ENCODE measurements at places on chromosomes 11 and 22.

DNA sequence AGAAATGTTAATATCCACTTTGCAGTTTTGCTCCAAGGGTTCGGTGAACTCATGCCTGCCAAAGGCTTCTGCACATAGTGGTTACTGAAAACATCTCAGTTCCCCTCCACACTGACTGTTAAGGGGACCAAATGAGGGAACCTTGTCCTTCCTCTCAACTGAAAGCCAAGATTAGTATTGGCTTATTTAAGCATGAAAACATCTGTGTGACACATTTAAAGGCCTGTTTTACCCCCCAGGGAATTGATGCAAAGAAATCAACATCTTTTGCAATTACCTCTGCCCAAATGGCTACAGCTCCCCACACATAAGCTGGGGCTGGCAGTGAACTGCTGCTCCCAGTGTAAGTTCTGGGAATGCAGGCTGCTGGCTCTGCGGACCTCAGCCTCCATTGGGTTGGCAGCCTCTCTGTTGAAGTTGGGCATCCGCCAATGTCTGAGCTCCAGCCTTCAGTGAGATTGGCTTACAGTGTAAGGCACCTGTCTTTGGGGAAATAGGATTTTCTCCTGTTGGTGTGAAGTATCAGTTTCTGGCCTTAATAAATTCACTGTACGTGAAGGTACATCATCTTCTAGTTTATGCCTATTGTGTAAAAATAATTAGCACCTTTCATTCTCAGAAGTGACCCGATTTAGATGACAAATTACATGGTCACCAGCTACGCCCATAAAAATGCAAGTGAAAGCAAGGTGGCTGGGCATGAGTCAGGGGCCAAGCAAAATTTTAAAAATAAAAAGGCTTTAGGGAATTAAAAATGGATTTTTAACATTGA is 213.4 kb upstream of the SYN3 start:
- no peak for DNase-seq

DNA sequence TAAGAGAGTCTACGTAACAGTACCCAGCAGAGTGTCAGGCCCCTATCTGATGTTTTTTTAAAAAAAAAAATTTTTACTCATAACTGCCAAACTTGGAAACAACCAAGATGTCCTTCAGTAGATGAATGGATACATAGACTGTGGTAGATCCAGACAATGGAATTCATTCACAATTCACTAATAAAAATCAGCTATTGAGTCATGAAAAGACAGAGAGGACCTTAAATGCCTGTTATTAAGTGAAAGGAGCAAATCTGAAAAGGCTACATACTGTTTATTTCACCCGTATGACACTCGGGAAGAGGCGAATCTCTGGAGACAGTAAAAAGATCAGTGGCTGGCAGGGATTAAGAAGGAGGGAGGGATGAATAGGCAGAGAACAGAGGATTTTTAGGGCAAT is 541.4 kb upstream of the TENM4 start:
- DNase-seq: no peak

GRCh38 chr11:72834905-72835304 is 20.7 kb downstream of the ATG16L2 start:
- DNase-seq: no peak

DNA sequence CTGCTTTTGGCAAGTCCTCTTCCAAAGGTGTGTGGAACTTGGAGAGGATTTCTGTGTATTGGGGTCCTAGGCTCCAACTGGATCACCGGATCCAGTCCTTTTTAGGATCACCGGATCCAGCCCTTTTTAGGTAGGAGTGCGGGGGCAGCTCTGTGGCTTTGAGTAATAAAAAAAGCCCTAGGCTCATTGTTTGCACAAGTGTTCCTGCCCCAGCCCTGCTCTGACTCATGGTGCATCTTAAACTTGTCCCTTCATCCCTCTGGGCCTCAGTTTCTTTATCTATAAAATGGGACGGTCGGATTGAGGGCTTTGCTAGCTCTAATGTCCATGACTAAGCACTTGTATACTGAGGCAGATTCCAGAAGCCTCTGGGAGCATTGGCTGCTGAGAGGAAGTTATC is 22.7 kb upstream of the CD44 start:
- DNase-seq: no peak

DNA sequence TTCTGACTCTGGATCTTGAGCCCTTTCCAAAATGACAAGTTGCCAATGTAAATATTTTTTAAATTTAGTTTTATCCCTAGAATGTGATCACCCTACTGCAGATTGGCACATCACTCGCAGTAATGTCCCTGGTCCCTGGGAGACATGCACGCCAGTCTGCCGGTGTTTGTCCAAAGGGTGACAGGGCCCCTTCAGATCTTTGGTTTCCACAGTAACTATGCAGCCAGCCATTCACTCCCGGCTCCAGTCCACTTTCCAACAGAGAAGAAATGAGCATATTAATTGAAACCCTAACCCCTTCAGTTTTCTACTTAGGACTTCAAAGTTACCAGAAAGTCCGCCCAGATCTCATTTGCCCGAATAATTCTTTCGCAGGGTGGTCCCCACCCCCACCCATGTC is 25.8 kb upstream of the RASSF10 start:
- no peak for DNase-seq

- no peak for DNase-seq
Observed at GRCh38 chr11:121510438-121510837, 57.7 kb upstream of the SORL1-AS1 start.

Measured in stimulated activated CD8-positive, alpha-beta memory T cell treated with anti-CD3 and anti-CD28 coated beads, Interleukin-4, amount 100 ng/mL, for 48 hours (primary cell).